Mammary epithelial cell (primary cell): ENCODE measurements at places on chromosomes 3 and 15. TPM values are rescaled to one million over a fixed set of nuclear protein-coding genes. Genes with fewer than 3 reads are reported as not detected.
A peak's percentile ranks its signal among the peaks of the same experiment; 100 is the strongest.

DNA sequence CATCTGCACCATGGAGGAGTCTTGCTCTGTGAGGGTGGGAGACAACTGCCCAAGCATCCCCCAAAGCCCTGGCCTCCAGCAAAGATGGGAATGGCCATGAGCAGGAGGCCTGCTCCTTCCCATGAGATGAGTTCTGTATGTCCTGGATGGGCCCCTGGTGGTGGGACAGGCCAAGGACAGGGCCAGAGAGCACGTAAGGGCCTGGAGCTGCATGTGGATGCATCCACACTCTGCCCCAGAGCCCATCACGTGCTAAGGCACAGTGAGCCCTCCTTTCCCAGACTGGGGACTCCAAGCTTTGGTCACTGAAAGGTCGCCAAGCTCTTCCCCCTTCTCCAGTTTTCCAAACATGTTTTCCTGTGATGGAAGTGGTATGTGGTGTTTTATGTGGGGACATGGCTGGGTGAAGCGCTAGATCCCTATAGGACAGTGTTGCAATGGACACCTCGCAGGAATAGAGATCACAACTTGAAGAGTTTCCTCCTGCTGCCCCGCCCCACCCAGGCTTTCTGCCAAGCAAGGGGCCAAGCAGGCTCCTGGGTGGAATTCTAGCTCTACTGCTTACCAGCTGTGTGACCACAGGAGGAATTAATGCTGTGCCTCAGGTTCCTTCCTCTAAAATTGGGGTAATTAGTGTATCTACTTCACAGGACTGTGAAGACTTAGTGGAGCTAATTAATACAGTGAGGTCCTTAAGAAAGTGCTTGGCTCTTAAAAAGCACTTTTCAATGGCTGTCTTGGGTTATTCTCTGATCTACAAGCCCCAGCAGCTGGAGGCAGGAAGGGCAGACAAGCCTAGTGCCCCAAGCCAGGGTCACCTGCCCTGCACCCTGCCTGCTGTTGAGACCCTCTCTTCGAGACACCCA is 106.4 kb upstream of the RPL32 start:
- peak; percentile 43 for DNase-seq

DNA sequence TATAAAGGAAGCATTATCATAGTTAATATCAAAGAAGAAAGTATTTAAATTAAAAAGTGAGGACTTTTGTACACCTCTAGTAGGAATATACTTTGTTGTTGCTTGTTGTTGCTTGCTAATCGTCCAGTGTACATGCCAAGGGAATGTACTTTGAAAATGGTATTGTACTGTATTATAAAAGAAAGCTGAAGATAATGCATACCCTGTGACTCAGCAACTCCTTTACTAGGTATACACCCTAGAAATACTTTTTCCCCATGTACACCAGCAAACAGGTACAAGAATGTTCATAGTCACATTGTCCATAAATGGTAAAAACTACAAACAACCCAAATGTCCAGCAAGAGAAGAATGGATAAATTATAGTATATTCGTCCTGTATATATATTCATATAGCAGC is 12.0 kb downstream of the TTBK2 start:
- DNase-seq = peak; percentile 26

Gene DMXL2
- polyA plus RNA-seq = 3.3 TPM

Gene STT3B
- polyA plus RNA-seq = 50.8 TPM

DNA sequence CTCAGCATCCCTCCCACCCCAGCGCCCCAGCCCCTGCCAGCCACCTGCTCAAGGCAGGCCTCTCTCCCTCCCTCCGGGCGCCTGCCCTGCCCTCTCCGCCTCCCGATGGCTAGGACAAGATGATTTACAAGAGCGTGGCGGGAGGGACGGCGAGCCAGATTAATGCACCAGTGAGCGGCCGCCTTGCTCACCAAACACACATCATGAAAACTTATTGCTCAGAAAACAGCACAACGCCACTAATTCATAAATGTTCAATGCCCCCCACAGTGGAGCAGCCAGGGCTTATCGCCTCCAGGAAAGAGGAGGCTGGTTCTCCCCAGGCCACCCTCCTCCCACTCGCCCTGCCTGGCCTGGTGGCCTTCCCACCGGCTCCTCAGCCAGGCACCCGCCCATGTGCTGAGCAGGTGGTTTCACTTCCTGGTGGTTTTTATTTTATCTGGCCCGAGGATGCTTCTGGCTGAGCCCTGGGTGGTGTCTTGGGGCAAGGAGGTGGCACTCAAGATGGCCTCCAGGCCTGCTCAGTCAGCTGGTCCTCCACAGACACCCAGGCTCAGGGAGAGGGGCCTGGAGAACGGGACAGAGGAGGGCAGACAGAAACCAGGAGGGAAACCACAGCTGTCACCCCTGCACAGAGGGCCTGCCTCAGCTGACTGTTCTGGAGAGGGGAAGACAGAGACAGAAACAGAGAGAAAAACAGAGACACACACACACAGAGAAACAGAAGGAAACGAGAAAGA is 284.9 kb downstream of the UACA start:
- no peak for DNase-seq

- no peak for DNase-seq
Measured at GRCh38 chr3:112738366-112738765, 97.4 kb upstream of the CCDC80 start.

Gene BBX
- polyA plus RNA-seq = 38.1 TPM

GRCh38 chr3:191329654-191330529 is at the start of gene UTS2B:
Gene UTS2B, minus strand, starts transcription at chr3:191330526. Its CDS starts 48,337 bp downstream, at chr3:191282189.
- DNase-seq = peak; percentile 61

Gene TRAIP
- polyA plus RNA-seq = 12.9 TPM

DNA sequence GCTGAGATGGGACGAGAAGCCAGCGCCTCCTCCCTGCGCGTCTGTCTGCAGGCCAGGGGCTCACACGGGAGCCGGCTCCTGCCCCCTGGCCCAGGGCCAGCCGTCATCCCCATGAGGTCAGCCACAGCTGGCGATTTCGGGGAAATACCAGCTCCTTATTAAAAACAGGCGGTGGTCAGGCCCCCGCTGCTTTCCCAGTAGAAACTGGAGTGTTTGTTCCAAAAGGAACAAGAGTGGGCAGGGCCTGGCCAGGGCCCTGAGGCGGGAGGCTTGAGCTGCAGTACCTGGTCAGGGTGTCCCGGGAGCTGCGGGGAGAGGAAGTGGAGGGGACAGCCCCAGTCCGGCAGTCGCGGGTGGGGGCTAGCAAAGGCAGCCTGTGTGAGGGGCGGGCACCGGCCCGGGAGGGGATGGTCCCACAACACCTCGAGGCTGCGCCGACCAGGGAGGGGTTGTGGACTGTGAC is 17.8 kb downstream of the MYL3 start:
- peak; percentile 7 for DNase-seq

DNA sequence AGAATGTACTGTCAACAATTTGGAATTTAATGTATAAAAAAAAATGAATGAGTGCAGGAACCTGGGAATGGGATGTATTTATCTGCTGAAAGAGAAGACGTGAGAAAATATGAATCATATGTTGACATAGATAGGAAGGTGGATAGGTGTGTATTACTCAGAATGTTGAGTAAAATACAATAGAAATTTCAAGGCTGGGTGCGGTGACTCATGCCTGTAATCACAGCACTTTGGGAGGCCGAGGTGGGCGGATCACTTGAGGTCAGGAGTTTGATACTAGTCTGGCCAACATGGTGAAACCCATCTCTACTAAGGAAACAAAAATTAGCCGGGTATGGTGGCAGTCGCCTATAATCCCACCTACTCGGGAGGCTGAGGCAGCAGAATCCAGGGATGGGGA is 202.8 kb downstream of the CADM2 start:
- peak; percentile 90 for DNase-seq

DNA sequence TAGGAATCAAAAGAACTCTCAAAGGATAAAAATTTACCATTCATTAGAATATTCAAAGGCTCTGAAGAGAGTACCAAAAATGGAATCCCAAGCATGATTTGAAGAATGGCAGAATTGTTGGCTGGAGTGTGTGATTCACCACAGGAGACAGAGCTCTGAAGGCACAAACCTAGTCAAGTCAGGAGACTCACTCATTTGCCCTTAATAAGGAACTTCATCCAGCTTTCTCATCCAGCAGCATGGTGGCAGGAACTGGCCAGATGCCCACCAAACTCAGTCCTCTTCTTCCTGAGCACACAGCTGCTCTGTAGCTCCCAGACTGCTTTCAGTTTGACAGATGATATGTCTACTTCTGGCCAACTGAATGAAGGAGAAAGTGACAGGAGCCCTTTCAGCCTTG is 16.5 kb upstream of the HEG1 start:
- DNase-seq = no peak

- no peak for DNase-seq
Measured at GRCh38 chr3:125431912-125432790, 57.0 kb upstream of the ZNF148 start.

DNA sequence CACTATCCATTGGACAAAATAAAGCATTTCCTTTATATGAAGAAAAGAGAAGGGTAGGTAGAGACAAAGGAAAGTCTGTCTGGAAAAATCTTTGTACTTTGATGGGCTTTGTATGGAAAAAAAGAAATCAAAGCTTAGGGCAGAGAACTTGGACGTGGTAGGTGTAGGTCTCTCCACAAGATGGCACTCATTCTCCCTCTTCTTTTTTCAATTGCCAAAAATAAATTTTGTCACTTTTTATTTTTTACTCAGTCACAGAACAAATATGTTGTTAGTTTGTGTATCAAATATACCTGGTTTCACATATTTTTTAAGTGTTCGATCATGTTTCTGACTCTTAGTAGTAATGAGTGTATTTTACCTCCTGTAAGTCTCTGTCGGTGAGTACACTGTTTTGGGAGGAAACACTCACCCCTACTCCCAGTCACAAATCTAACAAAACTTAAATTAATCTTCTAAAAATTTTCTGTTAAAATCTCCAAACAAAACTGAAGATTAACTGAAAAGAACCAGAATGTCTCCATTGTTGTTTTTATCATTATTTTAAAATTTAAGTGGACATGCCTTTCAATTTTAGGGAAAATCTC is 415.8 kb upstream of the GOLIM4 start:
- no peak for DNase-seq

- no peak for DNase-seq
Measured at GRCh38 chr15:77657634-77658238, 25.0 kb upstream of the LINGO1 start.

Gene IGF1R
- polyA plus RNA-seq = 20.7 TPM

- no peak for DNase-seq
Measured at GRCh38 chr3:45864760-45865519, 21.4 kb upstream of the CCR9 start.

DNA sequence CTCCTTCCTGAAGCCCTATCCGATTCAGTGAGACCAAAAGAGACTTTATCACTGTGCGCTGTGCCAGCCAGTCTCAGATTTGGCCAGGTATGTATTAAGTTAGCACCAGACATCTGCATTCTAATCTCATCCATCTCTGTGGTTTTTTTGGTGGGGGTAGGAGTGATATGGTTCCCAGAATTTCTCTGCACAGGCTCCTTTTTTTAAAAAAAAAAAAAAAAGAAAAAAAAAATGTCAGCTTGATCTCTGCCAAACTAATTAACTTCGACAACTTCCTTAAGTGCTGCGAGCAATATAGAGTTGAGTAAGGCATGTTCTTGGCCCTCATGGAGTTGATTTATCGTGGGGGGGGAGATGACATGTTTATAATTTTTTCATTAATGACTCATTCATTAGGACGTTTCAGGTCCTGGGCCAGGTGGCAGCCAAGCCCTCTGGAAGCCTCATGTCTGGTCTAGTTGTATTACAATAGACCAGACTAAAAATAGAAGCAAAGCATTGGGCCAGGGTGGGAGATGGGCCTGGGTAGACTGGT is 12.9 kb downstream of the SLCO3A1 start:
- DNase-seq = peak; percentile 91

- peak; percentile 17 for DNase-seq
Measured at GRCh38 chr3:39317571-39318169, 11.8 kb upstream of the CCR8 start.

DNA sequence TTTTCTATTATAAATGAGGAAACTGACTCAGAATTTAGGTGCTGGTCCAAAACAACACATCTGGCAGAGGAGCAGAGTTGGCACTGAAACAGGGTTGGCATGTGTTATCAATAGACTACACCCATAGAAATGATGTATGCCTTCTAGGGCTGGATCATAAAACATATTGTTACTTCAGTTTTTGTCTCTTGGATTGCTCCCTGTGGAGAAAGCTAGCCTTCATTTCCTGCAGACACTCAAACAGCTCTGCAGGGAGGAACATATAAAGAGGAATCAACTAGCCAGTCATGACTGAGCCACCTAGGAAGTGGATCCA is 507 bp upstream of the MRPL3 start:
- DNase-seq = no peak

GRCh38 chr3:46942481-46943236 is 33.9 kb downstream of the CCDC12 start:
- DNase-seq = no peak

- DNase-seq = peak; percentile 50
Measured at GRCh38 chr3:155243512-155243921, 50.0 kb downstream of the STRIT1 start.

DNA sequence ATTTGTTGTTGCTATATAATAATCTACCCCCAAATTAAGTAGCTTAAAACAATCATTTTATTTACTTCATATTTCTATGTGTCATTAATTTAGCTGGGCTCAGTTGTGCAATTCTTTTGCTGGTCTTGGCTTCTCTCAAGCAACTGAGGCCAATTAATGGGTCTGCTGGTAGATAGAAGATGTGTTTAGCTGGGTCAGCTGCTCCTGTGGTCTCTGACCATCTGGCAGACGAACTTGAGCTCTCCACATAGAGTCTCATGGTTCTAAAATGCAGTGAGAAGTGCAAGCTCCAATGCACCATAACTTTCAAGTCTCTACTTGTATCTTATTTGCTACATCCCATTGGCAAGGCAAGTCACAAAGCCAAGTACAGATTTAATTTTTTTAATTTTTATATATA is 515.6 kb downstream of the ZIC1 start:
- peak; percentile 36 for DNase-seq

- no peak for DNase-seq
Measured at GRCh38 chr15:36779744-36780408, 200.4 kb downstream of the CDIN1 start.

DNA sequence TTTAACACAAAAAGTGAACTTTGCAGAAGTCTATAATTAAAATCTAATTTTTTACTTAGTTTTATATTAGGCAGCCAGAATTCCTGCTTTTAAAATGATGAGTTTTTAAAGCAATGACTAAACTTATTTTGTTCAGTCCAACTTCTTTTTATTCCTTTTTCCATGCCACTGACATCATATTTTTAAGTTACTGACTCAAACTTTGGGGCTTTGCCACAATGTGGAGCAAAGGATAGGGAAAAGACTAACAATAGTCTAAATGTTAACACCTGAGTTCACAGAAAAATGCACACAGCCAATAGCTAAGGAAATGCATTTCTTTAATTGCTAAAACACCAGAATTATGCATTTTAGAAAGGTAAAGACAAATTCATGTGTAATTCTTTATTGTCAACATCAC is 647.6 kb upstream of the DPPA4 start:
- no peak for DNase-seq

GRCh38 chr3:38397320-38397719 is 50.7 kb downstream of the XYLB start:
- peak; percentile 33 for DNase-seq

Gene TRAT1
- polyA plus RNA-seq = not detected
